Dorsolateral prefrontal cortex (tissue), 122 donors: ENCODE measurements at places on chromosomes 7 and 10. TPM values are rescaled to one million over a fixed set of nuclear protein-coding genes. Genes with fewer than 3 reads are reported as not detected.

CCDC3 gene
- total RNA-seq, result 38.4 TPM

ELAPOR2 gene
- total RNA-seq, result 84.3 TPM

CYP2E1 gene
- 15.2 TPM for total RNA-seq

TMEM139 gene
- total RNA-seq, result 2.0 TPM

ARHGAP22 gene
- total RNA-seq, result 48.9 TPM

SEC31B gene
- total RNA-seq, result 38.5 TPM

FBH1 gene
- total RNA-seq, result 56.9 TPM

TMEM273 gene
- 7.8 TPM for total RNA-seq

WNT8B gene
- not detected for total RNA-seq

SRI gene
- total RNA-seq, result 203 TPM

OR2F2 gene
- total RNA-seq, result not detected

CFAP46 gene
- 22.1 TPM for total RNA-seq

SLC18A3 gene
- not detected for total RNA-seq

SPDYE18 gene
- 2.5 TPM for total RNA-seq

RAB19 gene
- not detected for total RNA-seq

GPR15LG gene
- total RNA-seq, result not detected

CRYGN gene
- 0.82 TPM for total RNA-seq

PRSS37 gene
- total RNA-seq, result not detected

DRGX gene
- total RNA-seq, result 2.6 TPM

SEMA3D gene
- 4.2 TPM for total RNA-seq

RNLS gene
- total RNA-seq, result 12.6 TPM

CNPY1 gene
- total RNA-seq, result 0.29 TPM

DNAJC12 gene
- 29.4 TPM for total RNA-seq

GARIN1A gene
- 19.3 TPM for total RNA-seq

PPP2R2D gene
- 53.5 TPM for total RNA-seq

SFRP4 gene
- total RNA-seq, result 0.97 TPM

ZNF239 gene
- 7.0 TPM for total RNA-seq

ELMO1 gene
- 203 TPM for total RNA-seq

ASB10 gene
- not detected for total RNA-seq

POLR2J gene
- 27.3 TPM for total RNA-seq

ANKRD61 gene
- not detected for total RNA-seq

MOSPD3 gene
- 16.5 TPM for total RNA-seq

VSIR gene
- 75.6 TPM for total RNA-seq

CPA4 gene
- total RNA-seq, result 0.50 TPM

UROS gene
- total RNA-seq, result 80.2 TPM

ZNF479 gene
- total RNA-seq, result not detected
